ENCODE measurements at places on chromosomes 2 and 18.

DNA sequence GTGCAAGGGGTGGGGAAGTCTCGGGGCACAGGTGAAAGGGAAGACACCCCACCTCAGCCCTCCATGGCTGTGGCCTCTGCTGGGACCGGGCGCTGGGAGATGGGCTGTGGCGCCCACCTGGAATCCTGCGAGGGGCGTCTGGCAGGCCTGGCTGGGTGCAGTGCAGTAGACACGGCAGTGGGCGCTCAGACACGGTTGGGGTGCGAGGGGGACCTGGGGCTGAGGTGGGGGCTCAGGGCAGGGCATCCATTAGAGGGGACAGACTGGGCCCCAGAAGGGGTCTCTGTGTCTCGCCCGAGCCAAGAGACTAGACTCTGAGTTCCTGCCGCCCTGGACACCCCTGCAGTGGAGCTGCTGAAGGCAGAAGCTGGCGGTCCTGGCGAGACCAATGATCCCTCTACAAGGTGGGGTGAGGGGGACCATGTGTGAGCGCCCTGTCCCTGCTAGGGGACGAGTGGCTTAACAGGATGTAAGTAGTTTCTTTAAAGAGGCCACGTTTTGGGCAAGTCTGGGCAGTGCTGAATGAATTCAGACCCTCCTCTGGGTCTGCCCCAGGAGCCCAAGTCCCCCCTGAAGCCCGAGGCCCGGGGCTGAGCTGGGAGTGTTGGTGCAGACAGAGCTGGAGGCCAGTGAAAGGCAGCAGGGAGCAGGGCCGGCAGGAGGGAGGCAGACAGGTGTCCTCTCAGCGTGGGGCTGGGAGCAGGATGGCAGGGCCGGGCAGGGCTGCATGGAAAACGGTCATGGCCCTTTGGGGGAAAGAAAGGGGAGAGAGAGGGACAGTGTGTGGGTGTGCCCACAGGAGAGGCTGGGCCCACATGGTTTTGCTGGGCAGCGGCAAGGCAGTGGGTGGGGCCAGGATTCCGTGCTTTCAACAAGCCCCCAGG is 57.2 kb downstream of the HS6ST1 start:
- no peak for DNase-seq
- H3K27ac ChIP-seq = no peak overlapping the region
- peaks cover 5% of the 10 kb centered on the region for H3K27me3 ChIP-seq
- H3K4me1 ChIP-seq = no peaks in the 10 kb centered on the region

- H3K36me3 ChIP-seq = no peaks in the 10 kb centered on the region
- H3K4me3 ChIP-seq = no peak overlapping the region
- H3K27me3 ChIP-seq = peaks cover 4% of the 10 kb centered on the region
- H3K27ac ChIP-seq = no peak overlapping the region
Measured at GRCh38 chr2:72973566-72974435, 56.5 kb downstream of the EMX1 start.

GRCh38 chr18:46538376-46538775 is 118.6 kb downstream of the LOXHD1 start:
- H3K4me1 ChIP-seq = no peaks in the 10 kb centered on the region
- H3K36me3 ChIP-seq = no peaks in the 10 kb centered on the region
- H3K27ac ChIP-seq = no peak overlapping the region
- no peak overlapping the region for H3K4me3 ChIP-seq
- no peaks in the 10 kb centered on the region for H3K27me3 ChIP-seq

DNA sequence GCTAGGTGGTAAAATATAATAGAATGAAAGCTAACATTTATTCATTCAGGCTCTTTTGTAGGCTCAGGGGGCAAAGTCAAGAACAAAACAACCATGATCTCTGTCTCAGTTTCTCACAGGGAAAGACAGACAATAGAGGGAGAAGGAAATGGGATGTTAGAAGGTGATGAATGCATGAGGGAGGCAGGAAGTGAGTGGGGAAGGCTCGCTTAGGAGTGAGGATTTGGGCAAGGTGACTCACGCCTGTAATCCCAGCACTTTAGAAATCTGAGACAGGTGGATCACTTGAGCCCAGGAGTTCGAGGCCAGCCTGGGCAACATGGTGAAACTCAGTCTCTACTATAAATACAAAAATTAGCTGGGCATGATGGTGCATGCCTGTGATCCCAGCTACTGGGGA is 88.4 kb downstream of the CTIF start:
- no peak overlapping the region for H3K27ac ChIP-seq
- H3K4me3 ChIP-seq = no peak overlapping the region
- H3K27me3 ChIP-seq = peaks cover 2% of the 10 kb centered on the region
- H3K4me1 ChIP-seq = no peaks in the 10 kb centered on the region
- H3K36me3 ChIP-seq = no peaks in the 10 kb centered on the region

DNA sequence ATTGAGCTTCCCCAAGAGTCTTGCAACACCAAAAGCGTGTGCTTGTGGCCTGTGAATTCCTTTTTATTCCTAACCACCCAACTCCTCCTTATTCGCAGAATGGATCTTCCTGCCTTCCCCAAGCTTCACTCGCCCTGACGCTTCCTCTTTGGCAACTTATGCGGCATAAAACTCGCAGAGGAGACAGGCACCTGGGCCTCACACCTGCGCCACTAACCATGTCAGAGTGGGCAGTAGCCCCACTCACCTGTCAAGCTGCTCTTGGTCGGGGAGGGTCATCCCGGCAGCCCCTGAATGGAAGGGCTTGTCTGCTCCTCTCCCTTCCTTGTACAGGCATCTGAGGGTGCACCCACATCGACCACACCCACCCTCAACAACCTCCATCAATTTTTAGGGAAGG is 106.9 kb upstream of the GPC1 start:
- H3K27ac ChIP-seq = no peak overlapping the region
- H3K4me1 ChIP-seq = no peaks in the 10 kb centered on the region
- no peak overlapping the region for H3K4me3 ChIP-seq
- no peak for DNase-seq

- H3K4me1 ChIP-seq = no peaks in the 10 kb centered on the region
- H3K36me3 ChIP-seq = no peaks in the 10 kb centered on the region
- H3K4me3 ChIP-seq = no peak overlapping the region
Measured at GRCh38 chr18:54690198-54690597, 99.2 kb downstream of the DYNAP start.

- no peak overlapping the region for H3K27ac ChIP-seq
- DNase-seq = no peak
- H3K27me3 ChIP-seq = peaks cover 6% of the 10 kb centered on the region
- no peaks in the 10 kb centered on the region for H3K4me1 ChIP-seq
- H3K4me3 ChIP-seq = no peak overlapping the region
Measured at GRCh38 chr2:75600461-75601011, 39.8 kb upstream of the EVA1A start.

GRCh38 chr2:65215946-65216345 is 11.7 kb upstream of the ACTR2 start:
- H3K27me3 ChIP-seq = no peaks in the 10 kb centered on the region
- H3K36me3 ChIP-seq = peaks cover 1% of the 10 kb centered on the region
- H3K4me3 ChIP-seq = no peak overlapping the region
- no peak overlapping the region for H3K27ac ChIP-seq

GRCh38 chr2:228793116-228793515 is 478.0 kb downstream of the PID1 start:
- no peak overlapping the region for H3K27ac ChIP-seq
- H3K27me3 ChIP-seq = no peaks in the 10 kb centered on the region
- no peaks in the 10 kb centered on the region for H3K4me1 ChIP-seq
- H3K36me3 ChIP-seq = no peaks in the 10 kb centered on the region

- DNase-seq = no peak
- H3K4me1 ChIP-seq = no peaks in the 10 kb centered on the region
- no peaks in the 10 kb centered on the region for H3K27me3 ChIP-seq
- no peaks in the 10 kb centered on the region for H3K36me3 ChIP-seq
- H3K4me3 ChIP-seq = no peak overlapping the region
Measured at GRCh38 chr2:146321175-146321574, 1523.7 kb upstream of the ACVR2A start.

GRCh38 chr2:104428155-104428554 is 425.8 kb upstream of the POU3F3 start:
- no peak for DNase-seq
- H3K4me3 ChIP-seq = no peak overlapping the region
- no peaks in the 10 kb centered on the region for H3K36me3 ChIP-seq
- peaks cover 10% of the 10 kb centered on the region for H3K27me3 ChIP-seq
- H3K4me1 ChIP-seq = no peaks in the 10 kb centered on the region

DNA sequence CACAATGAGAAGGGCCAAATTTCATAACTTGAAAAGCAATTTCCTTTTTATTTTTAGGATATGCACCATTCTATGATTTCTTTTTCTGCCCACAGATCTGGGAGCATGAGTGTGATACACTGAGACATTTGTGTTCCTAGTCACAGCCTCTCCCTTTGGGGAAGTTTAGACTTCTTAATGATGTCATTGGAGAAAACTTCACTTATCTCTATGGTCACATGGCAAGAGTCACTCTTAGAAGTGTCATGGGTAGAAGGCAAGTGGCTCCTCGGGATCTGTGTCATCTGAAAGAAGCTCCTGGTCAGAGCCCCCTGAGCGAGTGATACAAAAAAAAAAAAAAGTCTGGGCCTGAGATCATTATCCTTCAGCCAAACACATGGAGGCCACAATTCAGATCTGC is 62.5 kb upstream of the LGALSL start:
- no peak overlapping the region for H3K27ac ChIP-seq
- peaks cover 21% of the 10 kb centered on the region for H3K27me3 ChIP-seq
- H3K36me3 ChIP-seq = no peaks in the 10 kb centered on the region

- H3K4me3 ChIP-seq = no peak overlapping the region
- no peak for DNase-seq
- no peaks in the 10 kb centered on the region for H3K27me3 ChIP-seq
- H3K36me3 ChIP-seq = peaks cover 33% of the 10 kb centered on the region
Measured at GRCh38 chr2:86087936-86088850, 17.5 kb downstream of the POLR1A start.

DNA sequence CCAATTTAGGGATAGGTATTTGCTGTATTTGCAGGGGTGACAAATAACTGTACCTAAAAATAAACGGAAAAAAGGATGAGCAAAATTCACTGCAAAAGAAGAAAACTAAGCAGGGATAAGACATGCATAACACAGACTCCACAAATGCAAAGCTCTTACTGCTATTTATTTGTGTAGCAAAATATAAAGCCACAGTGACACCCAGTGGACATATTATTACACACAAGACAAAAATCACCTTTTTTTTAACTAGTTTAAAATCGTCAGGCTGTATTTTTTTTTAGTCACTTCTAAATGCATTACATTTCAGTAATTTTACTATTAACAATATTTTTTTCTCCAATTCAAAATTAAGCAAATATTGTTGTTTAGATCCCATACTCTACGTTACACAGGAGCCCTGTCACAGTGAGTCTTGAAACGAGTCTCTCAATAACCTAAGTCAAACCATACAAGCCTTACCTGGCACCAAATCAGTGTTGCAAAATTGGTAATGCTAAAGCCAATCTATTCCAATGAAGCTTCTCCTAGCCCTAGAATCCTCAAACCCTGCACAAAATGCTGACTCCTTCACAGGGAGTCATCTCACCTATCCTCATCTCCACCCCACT is 23.7 kb downstream of the METTL4 start:
- no peaks in the 10 kb centered on the region for H3K27me3 ChIP-seq
- no peaks in the 10 kb centered on the region for H3K4me1 ChIP-seq
- H3K4me3 ChIP-seq = no peak overlapping the region
- no peak for DNase-seq

DNA sequence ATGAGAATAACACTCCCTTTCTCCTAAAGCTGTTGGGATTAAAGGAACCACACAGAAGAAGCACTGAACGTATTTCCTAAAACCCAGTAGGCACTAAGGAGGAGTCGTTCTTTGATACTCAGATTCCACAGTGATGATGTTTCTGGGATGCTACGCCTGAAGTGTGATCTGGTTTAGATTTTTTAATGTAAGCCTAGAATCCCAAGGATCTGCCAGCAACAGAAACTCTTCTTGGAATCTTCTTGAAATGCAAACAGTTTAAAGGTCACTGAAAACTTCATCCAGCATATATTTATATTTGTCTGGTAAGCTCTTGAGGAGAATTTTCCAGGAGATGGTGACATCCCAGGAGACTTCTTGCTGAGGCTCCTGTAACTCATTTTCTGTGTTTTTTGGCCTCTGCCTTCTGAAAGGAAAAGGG is 247.6 kb upstream of the TRIB2 start:
- peaks cover 2% of the 10 kb centered on the region for H3K27me3 ChIP-seq
- H3K4me3 ChIP-seq = no peak overlapping the region
- no peak for DNase-seq
- H3K27ac ChIP-seq = no peak overlapping the region
- peaks cover 8% of the 10 kb centered on the region for H3K4me1 ChIP-seq
- H3K36me3 ChIP-seq = peaks cover 13% of the 10 kb centered on the region

- no peaks in the 10 kb centered on the region for H3K36me3 ChIP-seq
- H3K4me1 ChIP-seq = peaks cover 4% of the 10 kb centered on the region
- peaks cover 7% of the 10 kb centered on the region for H3K27me3 ChIP-seq
- no peak for DNase-seq
- no peak overlapping the region for H3K4me3 ChIP-seq
Measured at GRCh38 chr2:96090196-96090926, 26.0 kb downstream of the ADRA2B start.

GRCh38 chr18:54612237-54612636 is 21.2 kb downstream of the DYNAP start:
- no peak overlapping the region for H3K4me3 ChIP-seq
- H3K27me3 ChIP-seq = no peaks in the 10 kb centered on the region
- no peaks in the 10 kb centered on the region for H3K36me3 ChIP-seq
- no peak overlapping the region for H3K27ac ChIP-seq
- DNase-seq = no peak

DNA sequence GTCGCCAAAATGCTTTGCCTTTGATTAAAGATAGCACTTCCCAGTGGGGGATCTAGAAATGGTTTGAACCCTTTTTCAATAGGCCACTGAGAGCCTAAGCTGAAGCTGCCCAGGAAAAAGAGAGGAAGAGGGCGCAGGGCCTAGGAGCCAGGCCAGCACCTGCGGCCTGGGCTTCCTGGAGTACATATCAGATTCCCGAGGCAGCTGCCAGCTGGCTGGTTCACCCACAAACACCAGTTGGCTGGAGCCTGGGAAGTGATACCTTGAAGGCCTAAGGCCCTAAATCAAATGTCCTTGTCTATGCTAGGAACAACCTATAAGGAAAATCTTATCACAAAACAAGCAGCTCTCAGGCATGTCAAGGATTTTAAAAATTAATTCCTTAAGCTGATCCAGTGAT is 37.1 kb downstream of the ANKRD44 start:
- no peak for DNase-seq
- peaks cover 17% of the 10 kb centered on the region for H3K36me3 ChIP-seq
- no peak overlapping the region for H3K4me3 ChIP-seq
- no peaks in the 10 kb centered on the region for H3K27me3 ChIP-seq
- H3K4me1 ChIP-seq = peaks cover 60% of the 10 kb centered on the region

- H3K27me3 ChIP-seq = no peaks in the 10 kb centered on the region
- H3K36me3 ChIP-seq = no peaks in the 10 kb centered on the region
- no peak overlapping the region for H3K27ac ChIP-seq
- H3K4me3 ChIP-seq = no peak overlapping the region
Measured at GRCh38 chr2:221997100-221997499, 301.7 kb downstream of the PAX3 start.
